ENCODE measurements at places on chromosomes 16 and 17. TPM values are rescaled to one million over a fixed set of nuclear protein-coding genes. Genes with fewer than 3 reads are reported as not detected.

- no peaks in the 10 kb centered on the region for H3K27me3 ChIP-seq
- H3K4me1 ChIP-seq, result no peaks in the 10 kb centered on the region
- H3K36me3 ChIP-seq, result no peaks in the 10 kb centered on the region
These were observed 9.8 kb upstream of the MYH3 start for GRCh38 chr17:10666906-10667305.

Gene NTN1
- 4.0 TPM for total RNA-seq

Gene ZDHHC1
- 57.0 TPM for total RNA-seq

DNA sequence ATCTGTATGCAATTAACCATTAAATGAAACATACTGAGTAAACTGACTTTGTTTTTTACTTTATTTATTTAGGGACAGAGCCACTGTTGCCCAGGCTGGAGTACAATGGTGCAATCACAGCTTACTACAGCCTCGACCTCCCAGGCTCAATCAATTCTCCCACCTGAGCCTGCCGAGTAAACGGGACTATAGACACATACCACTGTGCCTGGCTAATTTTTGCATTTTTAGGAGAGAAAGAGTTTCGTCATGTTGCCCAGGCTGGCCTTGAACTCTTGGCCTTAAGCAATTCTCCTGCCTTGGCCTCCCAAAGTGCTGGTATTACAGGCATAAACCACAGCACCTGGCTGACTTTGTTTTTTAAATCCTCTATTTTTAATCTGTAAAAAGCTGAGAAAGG, 42.6 kb downstream of the ANKFY1 start:
- no peaks in the 10 kb centered on the region for H3K36me3 ChIP-seq
- H3K4me3 ChIP-seq, result no peak overlapping the region
- H3K4me1 ChIP-seq, result no peaks in the 10 kb centered on the region
- no peak overlapping the region for H3K27ac ChIP-seq
- no peaks in the 10 kb centered on the region for H3K27me3 ChIP-seq

Gene CACNG3
- total RNA-seq, result not detected
